ENCODE measurements at places on chromosomes 6 and 20.

- DNase-seq = no peak
Observed at GRCh38 chr6:19362396-19362795, 474.8 kb upstream of the ID4 start.

DNA sequence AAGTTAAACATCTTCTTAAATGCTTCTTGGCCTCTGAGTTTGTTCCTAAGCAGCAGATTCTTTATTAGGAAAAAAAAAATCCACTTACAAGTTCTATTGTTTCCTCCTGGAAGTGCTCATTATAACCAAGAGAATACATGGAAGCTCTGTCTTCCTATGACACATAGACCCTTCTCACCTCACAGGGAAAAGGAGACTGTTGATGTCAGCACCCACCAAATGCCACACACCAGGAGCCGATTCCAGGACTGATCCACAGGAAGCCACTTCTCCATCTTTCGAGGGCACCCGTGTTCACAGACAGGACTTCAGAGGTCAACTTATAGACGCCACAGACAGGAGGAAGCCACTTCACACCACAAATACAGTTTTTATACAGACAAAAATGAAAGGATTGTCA, 13.4 kb upstream of the BNIP5 start:
- DNase-seq = no peak

GRCh38 chr20:55888685-55889084, 116.6 kb downstream of the CBLN4 start:
- DNase-seq = no peak

- no peak for DNase-seq
Observed at GRCh38 chr20:33569802-33570391, 80.0 kb downstream of the CBFA2T2 start.

GRCh38 chr20:6169251-6169650, 46.4 kb upstream of the FERMT1 start:
- DNase-seq = peak; percentile 55

DNA sequence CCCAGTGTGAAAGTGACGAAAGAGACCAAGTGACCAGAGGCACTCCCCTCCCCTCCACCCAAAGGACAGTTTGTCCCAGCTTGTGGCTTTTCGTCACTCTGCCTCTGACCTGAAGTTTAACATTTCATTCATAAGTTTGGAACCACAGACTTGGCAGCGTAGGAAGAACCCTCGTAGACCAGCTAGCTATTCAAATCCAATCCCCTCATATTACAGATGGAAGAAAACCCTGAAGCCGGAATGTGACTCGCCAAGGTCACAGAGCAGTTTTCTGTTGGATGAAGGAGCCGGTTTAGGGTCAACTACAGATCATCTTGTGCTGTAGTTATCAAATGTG, 3.9 kb upstream of the SYS1 start:
- DNase-seq = peak; percentile 66
